Ammon's horn (tissue), 1 donor: ENCODE measurements at places on chromosomes 6 and 20.
A peak's percentile ranks its signal among the peaks of the same experiment; 100 is the strongest.

GRCh38 chr6:39451831-39452230 lies 129.3 kb upstream of the KCNK16 start:
- no peak for DNase-seq

- no peak for DNase-seq
Measured at GRCh38 chr6:14305131-14305530, 187.6 kb downstream of the CD83 start.

GRCh38 chr20:54633374-54634355 lies 158.3 kb downstream of the DOK5 start:
- DNase-seq = peak; percentile 35

GRCh38 chr20:57104651-57105204 lies 161.7 kb downstream of the BMP7 start:
- peak; percentile 30 for DNase-seq

GRCh38 chr6:92538275-92538674 lies 881.1 kb downstream of the EPHA7 start:
- DNase-seq = no peak

GRCh38 chr20:4038047-4038459 lies 22.7 kb upstream of the RNF24 start:
- peak; percentile 67 for DNase-seq

- DNase-seq = no peak
Measured at GRCh38 chr6:18492972-18493371, 105.8 kb downstream of the RNF144B start.

- DNase-seq = peak; percentile 52
Measured at GRCh38 chr6:80143419-80143937, 37.0 kb downstream of the BCKDHB start.

DNA sequence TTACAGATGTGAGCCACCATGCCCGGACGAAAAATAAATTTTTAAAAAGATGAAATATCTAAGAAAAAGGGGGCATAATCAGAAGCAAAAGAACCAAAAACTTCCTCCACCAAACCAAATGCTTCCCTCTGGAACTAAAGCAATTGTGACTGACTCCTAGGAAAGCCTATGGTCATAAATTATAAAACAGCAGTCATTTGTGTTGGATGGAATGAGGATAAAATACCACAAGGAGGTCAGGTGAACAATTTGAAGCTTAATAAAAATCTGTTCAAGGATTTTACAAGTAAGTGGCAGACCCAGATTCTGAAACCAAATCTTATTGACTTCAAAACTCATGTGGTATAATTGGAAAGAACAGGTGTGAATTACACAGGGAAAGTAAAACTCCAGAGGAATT lies 114.5 kb downstream of the KIF13A start:
- no peak for DNase-seq

GRCh38 chr6:54467384-54467783 lies 159.1 kb downstream of the TINAG start:
- DNase-seq = no peak

DNA sequence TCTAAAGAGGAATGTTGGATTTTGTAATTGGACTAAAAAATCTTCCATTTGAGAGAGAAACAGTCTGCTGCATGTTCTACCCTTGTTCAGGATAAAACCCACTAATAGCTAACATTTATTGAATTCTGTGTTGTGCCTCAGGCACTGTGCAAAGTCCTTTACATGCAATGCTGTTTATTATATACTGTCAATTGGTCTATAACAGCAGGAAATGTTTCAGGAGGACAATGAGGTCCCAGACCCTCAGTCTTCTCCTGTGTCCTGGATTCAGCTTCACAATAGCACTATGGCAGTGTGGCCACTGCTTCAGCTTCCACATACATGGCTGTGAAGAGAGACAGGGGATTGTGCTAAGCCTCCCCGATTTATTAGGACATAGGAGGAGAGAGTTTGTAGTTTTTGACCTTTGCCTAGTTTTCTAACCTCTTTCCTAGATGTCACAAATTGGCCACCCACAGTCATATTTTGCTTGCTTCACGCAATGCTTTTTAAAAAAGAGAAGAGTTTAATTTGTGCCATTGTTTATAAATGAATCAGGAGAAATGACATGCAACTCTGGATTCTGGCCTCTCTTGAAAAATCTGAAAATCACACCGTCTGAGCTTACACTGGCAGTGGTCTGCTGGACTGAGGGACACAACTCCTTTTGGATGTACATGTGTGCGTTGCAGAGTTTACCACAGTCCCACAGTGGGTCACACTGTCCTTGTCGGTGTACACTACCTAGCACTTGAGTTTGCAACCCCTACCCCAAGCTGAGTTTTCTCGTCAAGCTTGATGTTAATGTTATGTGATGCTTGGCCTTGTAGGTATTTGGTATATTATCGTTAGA lies 11.3 kb downstream of the PTPN1 start:
- DNase-seq = no peak

GRCh38 chr6:3412779-3413500 lies 43.9 kb downstream of the SLC22A23 start:
- no peak for DNase-seq

GRCh38 chr6:166921570-166921969 lies 34.8 kb downstream of the RNASET2 start:
- DNase-seq = no peak

GRCh38 chr20:37042986-37043972 lies 52.5 kb downstream of the RBL1 start:
- no peak for DNase-seq

- peak; percentile 96 for DNase-seq
Measured at GRCh38 chr6:32195902-32196681, 3.6 kb upstream of the GPSM3 start.

DNA sequence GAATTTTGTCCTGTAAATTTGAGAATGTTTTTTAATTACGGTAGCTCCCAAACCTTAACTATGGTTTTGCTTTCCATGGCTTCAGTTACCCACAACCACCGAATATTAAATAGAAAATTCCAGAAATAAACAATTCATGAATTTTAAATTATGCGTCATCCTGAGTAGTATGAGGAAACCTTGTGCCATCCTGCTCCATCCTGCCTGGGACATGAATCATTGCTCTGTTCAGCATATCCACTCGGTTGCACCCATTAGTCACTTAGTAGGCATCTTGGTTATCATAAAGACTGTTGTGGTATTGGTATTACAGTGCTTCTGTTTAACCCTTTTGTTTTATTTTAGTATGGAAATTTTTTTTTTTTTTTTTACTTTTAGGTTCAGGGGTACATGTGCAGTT lies 39.7 kb downstream of the KCNS1 start:
- no peak for DNase-seq

- DNase-seq = peak; percentile 18
Measured at GRCh38 chr6:100078509-100078908, 84.5 kb upstream of the MCHR2 start.

GRCh38 chr6:3453413-3454272 lies 3.2 kb downstream of the SLC22A23 start:
- DNase-seq = no peak

DNA sequence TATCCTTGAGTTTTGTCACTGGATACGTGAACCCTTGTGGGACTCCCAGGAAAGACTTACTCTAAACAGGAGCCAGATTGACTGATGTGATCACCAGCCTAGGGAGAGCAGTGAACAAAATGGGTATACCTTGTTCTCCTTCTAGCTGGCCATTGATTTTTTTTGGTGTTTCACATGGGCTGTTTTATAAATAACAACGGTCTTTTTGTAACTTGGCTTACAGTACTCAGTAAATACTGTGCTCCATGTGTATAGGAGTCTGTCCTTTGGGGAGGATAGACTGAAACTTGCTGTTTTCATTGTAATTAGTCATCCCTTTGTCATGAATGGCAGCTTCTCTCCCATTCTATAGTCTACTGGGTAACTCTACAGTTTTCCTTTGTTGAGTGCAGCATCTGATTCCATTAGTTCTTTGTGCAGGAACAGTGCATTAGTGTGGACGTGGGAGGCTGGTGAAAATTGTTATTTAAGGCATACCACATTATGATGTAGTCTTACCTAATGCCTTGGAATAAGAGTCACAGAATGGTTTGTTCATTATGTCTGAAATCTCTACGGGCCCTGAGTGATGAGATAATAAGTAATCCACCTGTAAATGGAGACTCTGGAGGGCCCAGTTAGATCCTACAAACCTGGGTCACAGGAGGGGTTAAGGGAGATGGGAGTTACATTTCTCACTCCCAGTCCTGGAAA lies 89.5 kb downstream of the TIAM2 start:
- no peak for DNase-seq

- DNase-seq = no peak
Measured at GRCh38 chr20:2283706-2284423, 11.9 kb upstream of the TGM3 start.

DNA sequence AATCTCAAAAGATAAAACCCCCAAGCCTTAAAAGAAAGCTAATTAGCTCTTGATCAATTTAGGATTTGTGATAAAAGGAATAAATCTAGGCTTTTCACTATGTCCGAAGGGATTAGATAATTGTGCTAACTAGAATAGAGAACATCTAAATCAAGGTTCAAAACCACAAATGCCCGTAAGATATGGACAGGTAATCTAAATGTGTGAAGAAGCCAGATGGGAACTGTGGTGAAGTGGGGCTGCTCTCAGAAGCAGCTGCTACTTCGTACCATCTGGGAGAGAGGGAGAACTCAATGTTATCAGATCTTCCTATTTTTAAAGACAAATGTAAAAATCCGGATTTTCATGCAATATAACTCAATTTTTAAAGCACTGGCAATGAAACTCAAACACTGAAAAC lies 44.2 kb downstream of the NCOA6 start:
- DNase-seq = no peak

GRCh38 chr6:29959467-29959866 lies 17.1 kb downstream of the HLA-A start:
- DNase-seq = no peak

GRCh38 chr6:16305246-16305725 lies 66.9 kb downstream of the GMPR start:
- no peak for DNase-seq

- DNase-seq = no peak
Measured at GRCh38 chr6:29071831-29072723, 15.0 kb downstream of the OR2B3 start.

- no peak for DNase-seq
Measured at GRCh38 chr6:36847991-36848390, 8.7 kb upstream of the CPNE5 start.

DNA sequence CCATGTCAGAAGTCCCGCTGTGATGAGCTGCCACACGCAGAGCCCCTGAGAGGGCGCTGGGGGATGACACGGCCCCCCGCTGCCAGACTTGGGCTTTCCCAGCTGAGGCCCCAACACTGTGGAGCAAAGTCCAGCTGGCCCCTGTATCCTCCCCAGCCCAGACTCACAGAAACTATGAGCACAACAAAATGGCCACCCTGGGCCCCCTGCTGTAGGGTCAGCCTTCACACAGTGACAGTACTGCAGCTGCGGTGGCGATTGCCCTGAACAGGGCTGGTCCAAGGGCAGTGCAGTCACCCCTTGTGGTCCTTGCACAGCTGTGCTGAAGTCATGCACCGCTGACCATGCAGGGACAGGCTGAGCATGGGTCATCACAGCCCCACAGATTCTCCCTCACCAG lies 78.2 kb upstream of the CST7 start:
- DNase-seq = no peak

DNA sequence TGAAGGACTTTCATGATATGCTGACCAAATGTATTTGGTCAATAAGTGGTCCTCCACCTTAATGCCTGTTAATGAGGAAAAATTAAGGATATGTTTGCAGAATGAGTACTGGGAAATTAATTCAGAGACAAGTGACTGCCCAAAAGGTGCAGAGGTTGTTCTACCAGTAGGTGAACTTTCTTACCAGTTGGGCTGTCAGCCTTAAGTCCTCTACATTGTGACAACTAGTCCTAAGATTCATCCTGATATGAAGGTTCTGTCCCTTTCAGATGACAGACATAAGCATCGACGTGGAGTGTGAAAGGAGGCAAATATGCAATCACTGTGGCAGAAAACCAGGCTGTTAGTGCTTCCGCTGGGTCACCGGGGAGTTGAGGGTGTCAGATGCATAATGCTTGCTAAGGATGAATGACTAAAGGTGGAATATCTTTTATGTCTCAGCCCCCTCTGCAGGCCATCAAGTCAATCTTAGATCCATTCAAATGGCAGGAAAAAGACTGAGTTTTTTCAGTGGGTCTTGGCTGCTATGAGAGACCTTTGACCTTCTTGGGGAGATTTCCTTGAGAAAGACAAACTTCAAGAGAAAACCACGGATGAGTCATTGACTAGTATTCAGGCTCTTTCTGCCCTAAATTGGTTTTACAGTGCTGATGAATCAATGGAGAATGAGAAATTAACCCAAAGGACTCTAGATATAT lies 226.0 kb downstream of the TPBG start:
- DNase-seq = no peak

GRCh38 chr20:35342154-35342769 lies 50.0 kb upstream of the FAM83C start:
- DNase-seq = no peak

GRCh38 chr20:45821947-45822346 lies 5.2 kb downstream of the TNNC2 start:
- no peak for DNase-seq

GRCh38 chr20:4714818-4715217 lies 6.9 kb upstream of the PRND start:
- DNase-seq = no peak

DNA sequence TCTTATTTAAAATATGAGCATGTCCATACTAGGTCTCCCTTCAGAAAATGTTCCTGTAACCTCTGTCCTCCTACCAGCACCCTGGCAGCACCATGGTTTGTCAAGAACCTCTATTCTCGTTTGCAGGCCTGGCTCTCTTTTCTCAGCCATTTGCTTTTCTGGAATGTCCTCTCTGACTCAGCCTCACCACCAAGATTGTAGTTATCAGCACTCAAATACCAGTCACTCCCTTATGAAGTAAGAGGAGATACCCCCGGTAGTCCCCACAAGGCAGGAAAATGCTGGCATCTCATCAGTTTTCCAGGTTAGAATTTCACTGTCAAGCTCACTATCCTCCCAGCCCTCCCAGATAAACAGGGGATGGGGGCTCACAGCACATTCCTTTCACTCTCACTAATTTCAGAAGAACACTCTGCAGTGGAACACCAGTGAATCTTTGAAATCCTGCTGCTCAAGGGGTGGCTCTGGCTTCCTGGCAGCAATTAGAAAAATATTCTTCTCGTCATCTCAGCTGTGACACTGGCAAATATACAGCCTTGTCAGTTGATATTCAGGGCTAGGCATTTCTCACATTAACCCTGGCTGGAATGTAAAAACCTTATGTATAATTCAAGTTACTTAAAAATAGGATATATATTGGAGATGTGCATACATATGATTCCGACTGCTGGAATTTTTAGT lies 129.2 kb downstream of the TBX18 start:
- DNase-seq = no peak

- peak; percentile 64 for DNase-seq
Measured at GRCh38 chr6:110814102-110815014, 911 bp downstream of the CDK19 start.

- DNase-seq = no peak
Measured at GRCh38 chr6:25944688-25945574, 14.4 kb upstream of the SLC17A2 start.

- peak; percentile 50 for DNase-seq
Measured at GRCh38 chr6:40719671-40720374, 132.7 kb upstream of the LRFN2 start.

DNA sequence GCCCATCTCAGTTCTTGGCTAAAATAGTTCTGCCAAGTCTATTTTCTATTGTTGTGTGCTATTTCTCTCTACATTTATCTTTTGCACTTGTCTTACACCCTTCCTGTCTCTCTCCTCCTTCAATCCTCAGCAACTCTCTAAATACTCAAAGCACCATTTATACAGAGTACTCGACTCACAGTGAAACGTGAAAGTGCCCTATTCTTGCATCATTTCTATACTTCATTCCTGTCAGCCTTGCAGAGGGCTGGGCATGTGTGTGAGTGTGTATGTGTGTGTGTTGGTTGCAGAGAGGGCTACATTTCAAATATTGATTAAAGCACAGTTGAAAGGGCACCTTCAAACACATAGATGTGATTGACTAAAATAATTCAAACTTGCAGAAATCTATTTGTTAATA lies 373.2 kb upstream of the MANEA start:
- no peak for DNase-seq
